Right renal pelvis (tissue), 4 donors: ENCODE measurements at places on chromosomes 16 and 17.

GRCh38 chr16:65919145-65919985, 447.1 kb upstream of the CDH5 start:
- DNase-seq, result no peak

- DNase-seq, result no peak
Observed at GRCh38 chr17:57484081-57484666, 227.9 kb downstream of the MSI2 start.

DNA sequence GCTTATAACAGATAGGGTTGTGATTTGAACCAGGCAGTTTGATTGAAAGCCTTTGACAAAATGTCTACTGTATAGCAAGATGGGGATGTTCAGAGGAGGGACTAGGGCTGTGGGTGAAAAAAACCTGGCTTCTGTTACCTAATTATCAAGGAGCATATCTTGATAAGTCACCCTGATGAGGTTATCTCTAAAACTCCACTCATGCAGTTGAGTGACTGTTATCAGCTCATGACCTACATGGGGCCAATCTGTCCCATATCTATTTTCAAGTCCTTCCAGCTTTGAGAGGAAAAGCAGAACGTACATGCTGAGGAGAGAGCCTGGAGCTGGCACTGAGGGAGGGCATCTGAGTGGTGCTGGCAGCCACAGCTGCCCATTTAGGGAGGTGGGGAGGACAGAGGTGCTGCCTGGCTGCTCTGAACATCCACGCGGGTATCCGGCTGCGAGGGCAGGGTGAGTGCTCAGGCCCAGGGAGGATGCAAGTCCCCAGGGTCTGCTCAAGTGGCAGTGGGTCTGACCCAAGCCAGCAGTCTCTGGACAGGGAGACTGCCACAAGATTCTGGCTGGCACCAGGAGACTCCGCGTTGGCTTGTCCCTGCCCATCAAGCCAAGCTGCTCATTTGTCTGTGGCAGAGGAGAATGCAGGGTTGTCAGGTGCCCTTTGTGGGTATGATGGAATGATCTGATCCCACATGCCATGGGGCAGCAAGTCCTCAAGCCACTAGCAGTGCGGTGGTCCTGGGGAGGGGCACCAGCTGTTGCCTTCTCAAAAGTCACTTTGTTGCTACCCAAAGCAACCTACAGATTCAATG, 29.2 kb downstream of the ATPAF2 start:
- no peak for DNase-seq

- no peak for DNase-seq
Observed at GRCh38 chr17:69457603-69458002, 43.1 kb downstream of the MAP2K6 start.

DNA sequence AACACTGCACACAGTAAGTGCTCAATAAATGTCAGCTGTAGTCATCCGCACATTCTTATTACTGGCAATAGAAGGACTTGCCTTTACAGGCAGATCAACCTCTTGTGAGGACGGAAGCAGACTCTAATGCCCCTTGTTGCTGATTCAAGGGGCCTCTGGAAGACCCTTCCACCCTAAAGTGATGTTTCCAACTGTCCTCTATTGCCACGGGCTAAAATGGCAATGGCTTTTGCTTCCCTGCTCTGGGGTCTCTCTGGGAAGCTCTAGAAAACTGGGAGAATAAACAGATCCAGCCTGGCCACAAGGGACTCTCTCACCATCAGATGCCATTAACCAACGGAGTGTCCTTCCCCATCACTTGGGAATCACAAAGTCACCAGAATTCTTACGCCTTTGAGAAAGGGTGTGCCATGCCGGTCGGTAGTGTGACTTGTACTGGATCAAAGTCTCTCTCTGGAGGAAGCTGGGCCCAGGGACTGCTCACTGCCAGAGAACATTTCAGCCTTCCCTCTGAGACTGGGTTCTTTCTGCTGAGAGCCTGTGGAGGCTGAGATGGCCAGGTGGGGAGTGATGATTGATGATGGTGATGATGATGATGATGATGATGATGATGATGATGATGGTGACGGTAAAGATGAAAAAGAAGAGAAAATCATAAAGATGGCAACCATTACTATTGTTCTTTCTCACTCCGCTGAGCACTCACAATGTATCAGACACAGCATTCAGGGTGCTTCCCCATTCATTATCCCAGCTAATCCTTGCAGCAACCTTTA, 146.8 kb downstream of the CYLD start:
- DNase-seq, result no peak

DNA sequence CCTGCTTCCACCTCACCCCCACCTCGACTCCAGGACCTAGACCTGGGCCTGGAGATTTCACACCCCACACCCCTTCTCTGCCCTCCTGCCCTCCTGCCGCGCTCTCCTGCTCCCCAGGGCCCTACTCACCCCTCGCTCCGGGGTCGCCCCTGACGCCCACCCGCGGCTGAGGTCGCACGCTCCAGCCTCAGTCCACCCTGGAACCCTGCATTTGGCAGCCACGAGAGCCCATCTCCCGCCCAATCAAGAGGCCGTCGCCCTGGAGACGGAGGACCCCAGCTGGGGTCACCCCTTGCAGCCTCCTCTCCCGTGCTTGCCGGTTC, 16.1 kb downstream of the TLE7 start:
- no peak for DNase-seq

DNA sequence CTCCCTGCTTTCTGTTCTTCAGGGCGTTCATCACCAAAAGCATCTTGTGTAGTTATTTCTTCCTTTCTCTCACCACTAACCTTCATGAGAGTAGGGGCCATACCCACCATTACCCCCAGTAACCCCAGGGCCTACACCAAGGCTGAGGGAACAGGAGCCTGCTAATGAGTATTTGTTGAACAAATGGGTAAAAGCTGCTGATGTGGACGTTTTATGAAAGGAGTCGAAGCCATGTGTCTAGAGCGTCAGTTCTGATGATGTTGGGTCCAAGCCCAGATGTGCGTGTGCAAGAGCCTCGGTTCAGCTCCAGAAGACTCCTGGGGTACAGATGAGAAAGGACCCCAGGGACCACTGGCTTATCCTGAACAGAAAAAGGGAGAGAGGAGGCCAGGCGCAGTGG, 77.1 kb upstream of the TBC1D3K start:
- DNase-seq, result no peak

GRCh38 chr16:77574867-77575624, 140.2 kb upstream of the ADAMTS18 start:
- no peak for DNase-seq

GRCh38 chr17:67125924-67126323, 81.6 kb downstream of the CACNG1 start:
- DNase-seq, result no peak

GRCh38 chr16:53950677-53951076, 246.7 kb downstream of the FTO start:
- DNase-seq, result no peak

DNA sequence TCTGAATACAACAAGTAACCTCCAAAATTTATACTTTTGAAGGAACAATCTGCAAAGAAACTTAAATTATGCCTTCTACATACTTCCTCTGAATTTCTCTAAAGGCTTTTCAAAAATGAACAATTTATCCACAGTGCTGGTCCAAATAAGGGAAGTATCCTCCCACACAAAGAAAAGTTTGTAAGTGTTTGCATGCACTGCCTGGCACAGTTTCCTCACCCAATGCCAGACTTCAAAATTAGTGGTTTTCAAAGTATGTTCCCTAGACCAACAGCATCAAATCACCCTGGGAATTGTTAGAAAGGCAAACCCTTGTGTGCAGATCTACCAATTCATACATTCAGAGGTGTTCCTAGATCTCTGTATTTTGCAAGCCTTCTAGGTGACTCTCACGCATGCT, 82.5 kb downstream of the PCTP start:
- no peak for DNase-seq

- no peak for DNase-seq
Observed at GRCh38 chr17:18020971-18021370, 18.0 kb downstream of the ATPAF2 start.

- no peak for DNase-seq
Observed at GRCh38 chr17:75240394-75241142, 20.8 kb downstream of the GGA3 start.

GRCh38 chr17:81513753-81514488, 1.3 kb upstream of the ACTG1 start:
- no peak for DNase-seq

- no peak for DNase-seq
Observed at GRCh38 chr16:85061566-85061965, 34.0 kb downstream of the KIAA0513 start.

DNA sequence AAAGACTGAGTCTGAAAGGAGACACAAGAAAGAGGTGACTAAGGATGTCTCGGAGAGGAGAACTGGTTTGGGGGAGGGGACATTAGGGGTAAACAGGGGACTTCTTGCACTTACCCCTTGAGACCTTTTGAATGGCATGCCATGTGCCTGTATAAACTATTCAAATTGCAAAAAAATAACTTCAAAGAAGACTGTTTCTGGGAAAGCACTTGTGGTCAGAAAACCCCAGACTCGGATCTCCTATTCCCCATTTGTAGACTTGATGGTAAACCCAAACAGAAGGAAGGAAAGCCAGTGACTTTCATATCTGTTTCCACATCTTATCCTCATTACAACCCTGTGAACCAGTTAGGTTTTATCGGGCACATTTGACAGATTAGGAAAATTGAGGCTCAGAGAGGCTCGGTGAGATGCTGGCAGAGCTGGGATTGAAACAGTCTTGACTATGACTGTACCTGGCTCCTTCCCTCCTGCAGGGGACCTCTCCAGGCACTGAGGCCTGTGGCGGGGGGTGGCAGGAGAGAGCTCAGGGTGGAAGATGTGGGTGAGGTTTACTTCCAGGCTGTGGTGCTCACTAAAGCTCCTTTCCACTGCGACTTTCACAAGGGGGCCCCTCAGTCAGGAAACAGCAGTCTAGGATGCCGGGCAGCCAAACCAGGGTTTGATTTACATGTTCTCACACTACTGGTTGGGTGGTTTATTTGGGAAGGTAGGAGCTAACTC, 30.5 kb upstream of the PLCG2 start:
- no peak for DNase-seq

GRCh38 chr17:57009737-57010445, 32.0 kb downstream of the SCPEP1 start:
- peak; percentile 18 for DNase-seq

- DNase-seq, result no peak
Observed at GRCh38 chr17:82134101-82134500, 36.1 kb upstream of the FASN start.

DNA sequence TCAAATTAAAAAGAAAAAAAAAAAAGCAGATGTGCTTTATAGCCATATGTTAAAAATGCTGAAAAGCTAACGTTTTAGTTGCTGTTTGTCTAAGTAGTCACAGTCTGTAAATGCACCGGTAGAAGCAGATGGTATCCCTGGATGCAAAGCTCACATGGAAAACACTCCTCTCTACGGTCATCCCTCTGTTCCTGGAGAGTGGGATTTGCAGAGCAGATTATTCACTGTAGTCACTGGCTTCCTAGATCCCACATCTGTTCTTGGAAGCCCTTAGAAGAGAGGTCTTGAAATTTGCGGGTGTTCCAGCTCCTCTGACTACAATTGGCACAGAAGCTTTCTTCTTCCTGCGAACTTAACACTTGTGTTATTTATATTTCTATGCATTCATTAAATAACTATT, 186.6 kb downstream of the PMP22 start:
- DNase-seq, result no peak

- DNase-seq, result no peak
Observed at GRCh38 chr17:50767446-50767845, at the start of gene ANKRD40CL. Gene ANKRD40CL (minus strand): TSS chr17:50767518. CDS start chr17:50766913, 605 bp downstream.

DNA sequence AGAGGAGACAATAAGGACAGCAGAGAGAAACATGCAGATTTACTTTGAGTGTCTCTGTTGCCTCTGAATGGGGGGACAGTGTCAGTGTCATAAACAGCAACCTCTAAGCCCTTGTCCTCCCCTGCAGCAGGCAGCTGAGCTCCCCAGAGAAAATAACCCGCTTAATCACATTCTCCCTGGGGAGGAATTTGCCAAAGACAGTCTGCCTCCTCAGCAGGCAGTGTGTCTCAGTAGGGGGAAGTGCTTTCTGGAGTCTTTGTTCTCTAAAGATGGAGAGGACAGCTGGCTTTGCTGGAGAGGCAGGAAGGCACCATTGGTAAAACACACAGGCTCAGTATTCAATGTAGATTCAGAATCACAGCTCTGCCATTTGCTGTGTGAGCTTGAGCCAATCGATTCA, 16.1 kb downstream of the TEKT5 start:
- DNase-seq, result no peak

- DNase-seq, result no peak
Observed at GRCh38 chr16:3754081-3754703, 36.9 kb upstream of the TRAP1 start.

GRCh38 chr16:75789237-75789636, 62.9 kb upstream of the CPHXL start:
- DNase-seq, result peak; percentile 33

DNA sequence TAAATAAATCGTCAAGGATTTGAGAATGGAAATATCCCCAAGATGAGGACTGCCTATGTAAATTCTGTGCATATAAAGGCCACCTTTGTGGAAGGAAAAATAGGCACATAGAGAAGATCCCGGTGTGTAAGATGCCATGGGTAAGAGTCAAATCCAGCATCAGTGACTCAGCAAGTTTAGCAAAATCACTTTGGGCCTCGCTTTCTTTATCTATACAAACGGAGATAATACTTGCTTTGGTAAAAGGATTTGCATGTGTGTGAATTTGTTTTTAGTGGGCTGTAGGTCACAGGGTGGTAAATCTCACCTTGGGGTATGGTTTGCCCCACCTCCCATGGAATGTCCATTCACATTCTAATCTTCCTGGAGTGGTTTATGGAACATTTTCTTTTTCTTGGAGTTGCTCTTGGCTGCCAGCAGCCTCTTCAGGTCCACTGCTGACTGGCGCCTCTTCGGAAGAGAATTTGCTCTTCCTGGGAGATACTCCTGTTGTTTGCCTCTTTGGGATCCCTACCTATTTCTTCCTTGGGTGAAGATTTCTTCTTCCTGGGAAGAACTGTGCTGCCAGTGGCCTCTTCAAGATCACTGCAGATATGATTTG, 587.6 kb downstream of the CDH11 start:
- no peak for DNase-seq

DNA sequence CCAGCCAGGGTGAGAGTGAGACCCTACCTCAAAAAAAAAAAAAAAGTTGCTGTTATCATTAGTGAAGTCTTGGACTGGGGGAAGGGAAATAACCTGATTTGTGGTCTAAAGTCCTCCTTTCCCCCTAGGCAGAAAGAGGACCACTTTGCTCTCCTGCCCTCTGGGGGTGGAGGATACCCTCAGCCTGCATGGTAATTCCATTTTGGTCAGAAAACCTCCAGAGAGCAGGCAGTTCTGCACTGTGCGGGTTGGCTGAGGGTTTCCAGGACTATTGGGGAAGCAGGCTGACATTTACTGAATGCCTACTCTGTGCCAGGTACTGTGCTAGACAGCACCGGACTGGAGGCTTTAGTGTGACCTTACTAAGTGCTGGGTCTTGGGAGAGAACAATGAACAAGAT, 2.6 kb downstream of the ADAP2 start:
- no peak for DNase-seq

GRCh38 chr16:80923356-80923755, 83.3 kb downstream of the CMC2 start:
- no peak for DNase-seq

- DNase-seq, result no peak
Observed at GRCh38 chr16:25143928-25144327, 32.4 kb downstream of the LCMT1 start.

DNA sequence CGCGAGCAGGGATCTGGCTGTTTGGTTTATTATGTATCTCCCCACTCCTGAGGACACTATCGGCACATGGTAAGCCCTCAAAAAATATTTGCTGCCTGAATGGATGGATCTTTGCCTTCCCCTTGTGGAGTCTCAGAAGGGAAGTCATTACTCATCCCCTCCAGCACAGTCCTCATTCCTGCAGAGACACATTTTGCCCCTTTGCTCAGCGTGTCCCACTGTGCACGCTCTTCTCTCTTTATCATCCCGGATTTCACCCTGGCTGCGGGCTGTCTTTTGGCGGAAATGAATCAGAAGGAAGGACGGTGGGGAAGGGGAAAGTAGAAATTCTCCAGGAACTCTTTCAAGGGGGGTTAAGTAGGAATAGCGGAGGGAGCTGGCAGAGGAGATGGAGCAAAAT, 125.2 kb upstream of the CDC42EP4 start:
- DNase-seq, result no peak
